ENCODE measurements at places on chromosomes 2 and 18. TPM values are rescaled to one million over a fixed set of nuclear protein-coding genes. Genes with fewer than 3 reads are reported as not detected.

The GNLY gene
- total RNA-seq: 0.48 TPM

GRCh38 chr2:65300134-65300760, 72.6 kb downstream of the ACTR2 start:
- DNase-seq: peak; percentile 93

DNA sequence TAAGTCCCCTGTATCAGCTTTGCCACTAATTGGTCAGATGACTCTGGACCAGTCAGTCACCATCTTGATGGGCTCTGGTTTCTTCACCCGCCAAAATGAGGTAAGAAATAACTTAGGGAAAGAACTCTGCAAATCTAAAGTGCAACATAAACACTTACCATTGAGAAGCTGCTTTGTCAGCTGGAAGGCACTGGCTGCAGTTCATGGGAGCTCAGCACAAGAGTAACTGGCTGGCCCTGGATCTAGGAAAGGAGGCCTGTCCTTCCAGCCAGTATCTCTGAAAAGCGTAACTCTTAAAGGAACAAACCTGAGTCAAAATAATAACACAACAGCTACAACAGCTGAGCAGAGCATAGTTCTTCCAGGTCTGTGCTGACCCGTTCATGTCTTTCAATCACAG, 123.9 kb downstream of the CACNB4 start:
- no peak for DNase-seq

DNA sequence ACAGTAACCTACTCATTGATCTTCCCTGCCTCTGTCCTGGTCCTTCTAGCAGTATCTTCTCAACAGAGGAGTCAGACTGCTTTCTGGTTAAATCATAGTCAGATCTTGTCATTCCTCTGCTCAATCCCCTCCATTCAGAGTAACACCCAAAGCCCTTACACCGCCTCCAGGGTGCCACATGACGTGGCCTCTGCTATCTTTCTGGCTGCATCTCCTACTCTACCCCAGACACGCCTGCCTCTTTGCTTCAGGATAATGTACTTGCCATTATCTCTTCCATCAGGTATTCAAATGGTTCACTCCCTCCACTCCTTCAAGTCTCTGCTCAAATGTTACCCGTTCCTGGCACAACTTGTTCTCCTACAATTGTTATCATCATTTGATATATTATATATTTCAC, 36.3 kb upstream of the ACVR2A start:
- DNase-seq: no peak

GRCh38 chr2:45312275-45312674, 298.8 kb downstream of the SRBD1 start:
- DNase-seq: no peak
